ENCODE measurements at places on chromosomes 2 and 18.

GRCh38 chr18:31302991-31303390, 15.0 kb upstream of the DSG1 start:
- peak; percentile 76 for DNase-seq

- DNase-seq: no peak
Observed at GRCh38 chr2:238709325-238710025, 138.4 kb upstream of the TWIST2 start.

GRCh38 chr2:3814706-3815245, 111.4 kb downstream of the DCDC2C start:
- DNase-seq: no peak

GRCh38 chr2:26811261-26811660, 25.4 kb downstream of the CENPA start:
- DNase-seq: no peak

DNA sequence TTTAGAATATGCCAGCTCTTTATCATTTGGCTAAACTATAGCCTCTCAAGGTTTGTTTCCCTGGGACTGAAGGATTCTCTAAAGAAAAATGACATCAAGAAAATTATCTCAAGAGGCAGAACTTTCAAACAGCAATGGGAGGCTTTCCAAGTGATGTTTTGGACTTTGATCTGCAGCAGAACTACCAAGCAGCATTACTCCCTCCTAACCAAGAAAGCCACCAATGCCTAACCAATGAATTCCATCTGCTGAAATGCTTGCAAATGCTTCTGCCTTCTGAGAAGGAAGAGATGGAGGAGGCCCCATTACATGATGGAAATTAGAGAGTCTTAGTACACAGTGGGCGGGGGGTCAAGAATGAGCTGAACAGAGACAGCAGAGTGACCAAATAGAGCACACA, 95.1 kb upstream of the SLC35G4 start:
- DNase-seq: no peak

DNA sequence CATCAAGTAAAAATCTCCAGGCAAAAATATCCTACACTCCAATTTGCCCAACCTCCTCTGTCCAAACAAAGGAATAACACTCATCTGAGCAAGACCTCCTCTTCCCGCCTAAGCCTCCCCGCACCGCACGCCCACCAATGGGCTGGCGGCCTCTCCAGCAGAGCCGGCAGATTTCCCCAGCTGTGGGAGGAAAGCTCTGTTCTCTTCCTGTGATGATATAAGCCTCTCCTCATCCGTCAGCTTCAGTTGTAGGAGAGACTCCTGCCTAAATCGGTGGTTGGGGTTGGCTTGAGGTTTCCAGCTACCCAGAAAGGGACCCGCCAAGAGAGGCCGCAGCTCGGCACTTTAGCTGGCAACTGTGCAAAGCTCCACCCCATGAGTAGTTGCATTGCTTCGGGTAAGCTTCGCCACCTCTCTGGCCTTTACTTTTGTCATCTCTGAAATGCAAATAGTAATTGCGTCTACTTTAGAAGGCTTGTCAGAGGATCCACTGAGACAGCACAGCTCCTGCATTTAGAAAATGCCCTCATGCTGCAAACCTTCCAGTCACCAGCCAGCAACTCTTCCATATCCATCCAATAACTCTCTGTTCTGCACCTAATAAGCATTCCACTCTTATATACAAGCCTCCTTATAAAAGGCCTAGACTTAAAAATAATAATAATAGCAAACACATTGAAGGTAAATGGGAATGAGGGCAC, 146.4 kb downstream of the MYT1L start:
- DNase-seq: no peak

Measured in kidney capillary endothelial cell (primary cell).